ENCODE measurements at places on chromosomes 5 and 9.

GRCh38 chr5:15013654-15014463 lies 142.3 kb upstream of the ANKH start:
- no peak for DNase-seq

DNA sequence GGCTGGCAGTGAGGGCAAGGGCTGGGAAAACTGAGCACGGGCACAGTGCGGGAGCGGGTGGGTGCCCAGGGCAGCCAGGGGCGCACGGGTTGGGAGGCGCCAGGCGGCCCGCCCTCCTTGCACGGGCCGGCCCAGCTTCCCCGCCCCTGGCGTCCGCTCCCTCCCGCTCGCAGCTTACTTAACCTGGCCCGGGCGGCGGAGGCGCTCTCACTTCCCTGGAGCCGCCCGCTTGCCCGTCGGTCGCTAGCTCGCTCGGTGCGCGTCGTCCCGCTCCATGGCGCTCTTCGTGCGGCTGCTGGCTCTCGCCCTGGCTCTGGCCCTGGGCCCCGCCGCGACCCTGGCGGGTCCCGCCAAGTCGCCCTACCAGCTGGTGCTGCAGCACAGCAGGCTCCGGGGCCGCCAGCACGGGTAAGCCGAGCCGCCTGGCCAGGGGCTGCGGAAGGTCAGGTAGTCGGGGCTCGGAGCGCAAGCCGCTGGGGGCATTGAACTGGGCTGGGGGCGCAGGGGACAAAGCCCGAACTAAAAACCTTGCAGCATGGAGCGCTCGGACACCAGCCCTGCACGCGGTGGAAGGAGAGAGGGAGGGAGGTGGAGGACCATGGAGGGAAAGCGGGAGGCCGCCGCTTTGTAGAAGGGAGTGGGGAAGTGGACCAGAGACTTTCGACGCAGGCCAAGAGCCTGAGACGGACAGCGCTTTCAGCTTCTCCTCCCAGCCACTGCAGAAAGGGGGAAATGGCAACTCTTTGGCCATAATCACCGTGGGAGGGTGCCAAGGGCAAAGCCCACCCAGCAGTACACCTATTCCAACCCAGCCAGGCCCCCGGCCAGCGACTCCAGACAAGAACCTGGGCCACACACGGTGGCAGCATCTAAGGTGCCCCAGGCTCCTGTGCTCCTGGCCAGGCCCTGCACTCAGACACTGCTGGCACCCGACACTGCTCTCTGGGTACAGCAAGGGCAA lies at the start of gene TGFBI:
Gene TGFBI, plus strand, starts transcription at position 207 of the 961 bp plus-strand sequence. Its CDS starts 68 bp downstream, at position 275.
- no peak for DNase-seq

DNA sequence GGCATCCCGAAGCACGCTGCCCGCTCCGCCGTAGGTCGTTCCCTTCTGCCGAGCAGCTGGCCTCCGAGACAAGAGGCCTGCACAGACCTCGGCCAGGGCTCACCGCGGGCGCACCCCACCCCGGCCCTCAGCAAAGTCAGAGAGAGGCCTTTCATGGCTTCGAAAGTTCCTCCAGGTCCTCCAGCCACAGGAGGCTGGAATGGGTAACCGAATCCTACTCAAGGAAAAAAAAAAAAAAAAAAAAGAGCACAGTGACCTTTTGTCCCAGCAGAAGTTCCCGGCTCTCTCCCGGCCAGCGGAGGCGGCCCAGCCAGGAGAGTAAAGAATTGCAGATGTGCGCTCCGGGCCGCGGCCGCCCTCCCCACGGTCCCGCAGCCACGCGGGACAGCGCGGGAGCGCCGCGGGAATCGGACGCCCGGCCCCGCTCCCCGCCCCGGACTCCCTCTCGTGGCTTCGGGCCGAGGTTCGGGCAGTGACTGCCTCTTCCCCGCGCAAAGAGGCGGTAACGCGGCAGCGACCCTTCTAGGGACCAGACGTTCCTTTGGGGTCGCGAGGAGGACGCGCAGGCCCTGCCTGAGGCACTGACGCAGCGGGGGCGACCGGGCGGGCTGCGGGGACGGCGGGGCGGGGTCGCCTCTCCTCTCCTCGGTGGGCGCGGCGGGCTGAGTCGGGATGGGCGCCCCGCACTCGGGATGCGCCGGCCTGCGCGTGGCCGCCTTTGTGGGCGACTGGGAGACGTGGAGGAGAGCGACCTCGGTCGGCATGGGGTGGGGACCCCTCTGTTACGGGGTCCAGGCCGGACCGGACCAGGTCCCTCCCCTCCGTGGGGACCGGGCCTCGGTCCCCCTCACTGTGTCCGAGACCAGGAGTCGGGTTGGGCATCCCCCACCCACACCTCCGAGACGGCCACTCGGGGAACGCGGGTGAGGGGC lies 754 bp downstream of the GFPT2 start:
- no peak for DNase-seq

GRCh38 chr5:129477532-129477931 lies 17.4 kb downstream of the ADAMTS19 start:
- no peak for DNase-seq

GRCh38 chr9:17425384-17425783 lies 153.5 kb upstream of the SH3GL2 start:
- no peak for DNase-seq

- no peak for DNase-seq
Measured at GRCh38 chr5:127871503-127872153, 168.4 kb downstream of the CCDC192 start.

- no peak for DNase-seq
Measured at GRCh38 chr5:140145256-140145655, 19.5 kb downstream of the IGIP start.

DNA sequence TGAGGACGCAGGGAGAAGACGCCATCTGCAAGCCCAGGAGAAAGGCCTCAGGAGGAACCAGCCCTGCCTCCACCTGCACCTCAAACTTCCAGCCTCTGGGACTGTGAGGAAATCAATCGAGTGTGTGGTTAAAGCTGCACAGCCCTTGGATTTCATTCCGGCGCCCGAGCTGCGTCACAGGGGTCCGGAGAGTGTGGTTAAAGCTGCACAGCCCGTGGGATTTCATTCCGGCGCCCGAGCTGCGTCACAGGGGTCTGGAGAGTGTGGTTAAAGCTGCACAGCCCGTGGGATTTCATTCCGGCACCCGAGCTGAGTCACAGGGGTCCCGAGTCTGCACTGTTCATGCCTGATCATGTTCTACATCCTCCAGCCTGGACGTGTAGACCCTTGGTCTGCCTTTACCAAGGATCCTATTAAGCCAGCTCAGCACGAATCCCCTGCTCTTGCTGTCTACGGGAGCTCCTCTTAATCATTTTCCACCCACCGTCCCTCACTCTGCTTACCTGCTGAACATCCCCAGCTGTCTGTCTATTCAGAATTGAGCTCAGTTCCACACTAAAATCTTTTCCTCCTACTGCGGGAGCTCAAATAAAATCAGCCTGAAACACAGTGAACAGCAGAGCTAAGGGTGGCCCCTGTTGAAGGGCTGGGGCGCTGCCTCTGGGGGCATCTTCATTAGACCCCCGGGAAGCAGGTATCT lies 73.0 kb upstream of the OLFM1 start:
- DNase-seq = no peak

- no peak for DNase-seq
Measured at GRCh38 chr9:135994501-135995192, 33.5 kb upstream of the UBAC1 start.

- DNase-seq = no peak
Measured at GRCh38 chr9:127183814-127184582, 61.6 kb upstream of the ANGPTL2 start.

DNA sequence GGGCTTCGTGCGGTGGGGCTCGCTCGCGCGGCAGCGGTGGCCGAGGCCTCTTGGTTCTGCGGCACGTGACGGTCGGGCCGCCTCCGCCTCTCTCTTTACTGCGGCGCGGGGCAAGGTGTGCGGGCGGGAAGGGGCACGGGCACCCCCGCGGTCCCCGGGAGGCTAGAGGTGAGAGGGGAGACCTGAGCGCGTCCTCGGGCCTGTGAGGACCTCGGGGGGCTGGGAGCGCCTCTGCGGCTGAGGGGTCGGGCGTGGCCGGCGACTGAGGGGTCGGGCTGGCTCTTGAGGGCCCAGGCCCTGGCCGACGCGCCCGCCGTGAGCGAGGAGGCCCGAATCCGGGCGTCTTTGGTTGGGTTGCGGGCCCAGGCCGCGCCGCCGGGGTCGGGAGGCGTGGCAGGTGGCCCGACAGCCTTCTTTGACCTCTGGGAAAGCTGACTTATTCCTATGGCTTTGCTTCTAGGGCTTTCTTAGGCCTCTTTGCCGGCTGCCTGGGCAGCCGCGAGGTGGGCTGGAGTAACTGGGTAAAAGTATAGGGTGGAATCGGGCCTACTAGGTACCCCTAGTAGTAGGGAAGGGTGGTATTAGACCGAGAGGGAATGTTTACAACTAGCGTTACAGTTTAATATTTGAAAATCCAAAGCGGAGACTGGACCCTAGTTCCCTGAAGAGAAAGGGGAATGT lies at the start of gene CANX:
Gene CANX, plus strand, starts transcription at position 33 of the 681 bp plus-strand sequence. CDS start 6,715 bp downstream, outside the sequence.
- no peak for DNase-seq

- peak; percentile 38 for DNase-seq
Measured at GRCh38 chr9:34403554-34404380, 27.1 kb upstream of the MYORG start.

GRCh38 chr5:83567741-83568140 lies 96.2 kb downstream of the VCAN start:
- no peak for DNase-seq

DNA sequence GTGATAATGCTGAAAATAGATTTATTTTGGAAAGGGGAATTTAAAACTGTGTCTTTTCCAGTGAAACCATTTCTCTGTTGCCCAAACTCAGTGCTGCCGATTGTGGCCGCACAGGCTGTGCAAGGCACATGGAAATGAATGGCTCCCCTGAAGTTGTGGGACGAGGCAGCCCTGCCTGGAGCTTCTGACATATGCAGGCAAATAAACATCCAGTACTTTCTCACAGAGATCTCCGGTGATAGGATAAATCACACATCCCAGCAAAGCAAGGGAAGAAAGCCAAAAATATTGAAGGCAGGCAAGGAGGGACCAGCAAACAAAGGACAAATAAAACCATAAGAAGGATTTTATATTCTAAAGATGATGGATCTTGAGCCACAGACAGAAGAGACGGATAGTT lies 464.5 kb downstream of the MTRR start:
- DNase-seq = no peak

- no peak for DNase-seq
Measured at GRCh38 chr9:116088396-116088795, 65.2 kb upstream of the PAPPA start.

DNA sequence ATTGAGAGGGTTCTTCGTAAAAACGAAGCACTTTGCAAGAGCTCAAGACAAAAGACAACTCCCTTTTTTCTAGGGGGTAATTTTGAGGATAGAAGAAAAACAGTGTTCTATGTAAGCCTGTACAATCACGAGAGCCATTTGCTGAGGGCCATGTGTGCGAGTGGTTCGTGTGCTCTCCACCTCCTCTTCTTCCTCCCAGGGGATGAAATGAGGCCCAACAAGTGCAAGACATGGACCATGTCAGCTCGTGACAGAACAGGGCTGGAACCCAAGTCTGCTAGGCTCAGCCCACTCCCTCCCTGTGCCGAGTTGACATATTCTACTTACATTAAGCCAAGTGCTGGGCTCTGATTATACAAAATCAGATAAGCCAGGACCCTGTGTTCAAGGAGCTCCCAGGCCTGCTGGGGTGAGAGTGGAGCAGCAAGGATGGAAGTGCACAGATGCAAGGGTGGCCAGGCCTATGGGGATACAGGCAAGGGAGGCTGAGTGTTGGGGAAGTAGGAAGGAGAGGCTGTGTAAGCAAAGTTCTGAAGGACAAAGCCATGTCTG lies 97.9 kb upstream of the MSX2 start:
- DNase-seq = no peak

DNA sequence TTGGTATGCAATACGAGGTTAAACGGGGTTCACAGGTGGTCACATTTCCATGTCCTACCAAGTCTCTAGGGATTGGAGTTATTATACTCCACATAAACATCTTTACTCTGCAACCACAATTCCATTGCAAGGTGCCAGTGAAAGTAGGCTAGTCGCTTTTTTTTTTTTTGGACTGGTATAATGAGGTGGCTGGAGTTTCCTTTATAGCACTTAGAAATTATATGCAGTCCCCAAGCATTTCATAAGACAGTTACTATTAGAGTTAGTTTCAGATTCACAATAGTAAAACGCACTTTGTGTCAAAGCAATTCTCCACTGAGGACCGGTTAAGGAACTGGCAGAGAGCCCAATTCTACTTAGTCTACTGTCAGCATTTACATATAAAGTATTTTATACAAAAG lies 1.4 kb downstream of the MEF2C start:
- no peak for DNase-seq

- DNase-seq = peak; percentile 40
Measured at GRCh38 chr5:912280-913091, 19.8 kb downstream of the TRIP13 start.

DNA sequence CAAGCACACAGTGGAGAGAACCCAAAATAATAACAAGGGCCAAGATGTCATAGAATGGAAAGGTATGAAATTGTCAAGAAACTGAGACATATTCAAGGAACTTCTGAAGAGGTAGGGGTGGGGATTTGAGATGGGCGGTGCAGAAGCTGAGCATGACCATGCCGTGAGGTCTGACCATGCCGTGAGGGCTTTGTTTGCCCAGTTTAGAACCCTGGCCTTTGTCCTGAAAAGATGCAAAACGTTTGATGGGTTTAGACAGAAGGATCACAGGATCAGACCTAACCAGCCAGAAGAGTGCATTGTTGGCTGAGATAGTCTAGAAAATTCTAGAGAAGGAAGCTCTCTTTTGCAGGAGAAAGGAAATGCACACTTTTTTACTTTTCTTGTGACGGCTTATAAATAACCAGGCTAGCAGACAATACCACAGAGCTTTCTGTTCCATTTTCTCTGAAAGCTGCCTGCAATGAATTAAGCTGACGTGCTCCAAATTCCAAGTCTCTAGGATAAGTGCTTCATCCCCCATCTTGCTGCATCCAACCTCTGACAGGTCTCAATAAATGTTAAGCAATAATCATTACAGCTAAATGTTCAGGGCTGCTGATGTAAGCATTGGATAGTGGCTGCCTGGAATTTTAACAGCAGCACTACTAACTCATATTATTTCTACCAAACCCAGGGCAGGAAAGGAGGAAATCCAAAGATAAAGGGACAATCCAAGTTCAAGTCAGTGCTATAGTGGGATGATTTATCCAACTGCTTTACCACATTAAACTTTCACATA lies 110.9 kb upstream of the IL6ST start:
- DNase-seq = no peak

DNA sequence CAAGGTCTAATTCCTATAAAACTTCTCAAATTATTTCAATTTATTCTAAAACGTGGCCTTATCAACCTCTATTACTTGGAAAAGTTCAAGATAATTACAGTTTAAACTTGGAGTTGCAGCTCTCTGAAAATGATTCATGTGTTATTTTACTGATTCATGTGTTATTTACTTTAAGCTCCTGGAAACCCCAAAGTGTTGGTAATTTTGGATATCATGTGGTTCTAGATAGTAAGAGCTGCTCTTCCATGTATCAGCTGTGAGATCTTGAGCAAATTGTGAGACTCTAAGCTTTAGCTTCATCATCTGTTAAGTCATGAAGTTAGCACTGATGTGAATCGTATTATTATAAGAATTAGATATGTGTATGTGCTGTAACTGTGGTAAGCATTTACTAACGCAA lies 749.2 kb downstream of the TLE4 start:
- no peak for DNase-seq

- DNase-seq = peak; percentile 63
Measured at GRCh38 chr9:136544548-136544963, 1.3 kb downstream of the NOTCH1 start.

GRCh38 chr5:129771058-129771838 lies 23.4 kb downstream of the MINAR2 start:
- peak; percentile 43 for DNase-seq

GRCh38 chr5:90056911-90057705 lies 352.4 kb downstream of the CETN3 start:
- no peak for DNase-seq
